Erythroblast (primary cell): ENCODE measurements at places on chromosomes 1 and 21.

- DNase-seq, result no peak
These were observed 15.2 kb upstream of the LGALS8 start for GRCh38 chr1:236508593-236509027.

GRCh38 chr1:116309090-116309870, 63.8 kb upstream of the ATP1A1 start:
- DNase-seq, result no peak

DNA sequence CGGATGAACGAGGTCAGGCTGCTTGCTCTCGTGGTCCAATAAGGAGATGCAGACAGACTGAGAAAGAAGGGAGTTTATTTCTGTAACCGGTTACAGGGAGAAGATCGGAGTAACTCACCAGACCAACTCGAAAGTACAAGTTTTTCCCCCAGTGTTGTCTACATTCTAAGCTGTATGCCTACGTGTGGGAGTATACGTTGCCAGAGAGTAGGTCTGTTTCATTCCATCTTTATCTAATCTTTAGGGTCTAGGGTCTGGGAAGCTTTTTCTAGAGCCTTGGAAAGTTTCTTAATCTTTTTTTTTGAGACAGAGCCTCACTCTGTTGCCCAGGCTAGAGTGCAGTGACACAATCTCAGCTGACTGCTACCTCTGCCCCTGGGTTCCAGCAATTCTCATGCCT, 4.7 kb upstream of the PADI1 start:
- DNase-seq, result no peak

DNA sequence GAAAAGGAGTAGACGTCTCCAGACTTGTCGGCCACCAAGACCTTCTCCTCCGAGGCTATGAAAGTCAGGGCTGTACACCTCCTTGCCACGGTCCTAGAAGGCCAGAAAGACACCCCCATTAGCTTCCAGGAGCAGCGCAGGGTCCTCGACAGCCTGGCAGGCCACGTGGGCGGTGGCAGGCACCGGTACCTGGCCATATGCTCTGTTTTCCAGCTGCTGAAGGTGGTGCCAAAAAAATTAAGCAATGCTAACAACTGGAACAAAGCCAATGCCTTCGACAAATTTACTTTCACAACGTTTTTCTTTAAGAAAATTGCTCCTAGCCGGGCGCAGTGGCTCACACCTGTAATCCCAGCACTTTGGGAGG, 15.9 kb downstream of the WDR4 start:
- DNase-seq, result no peak
